ENCODE measurements at places on chromosomes 5 and 9.
A peak's percentile ranks its signal among the peaks of the same experiment; 100 is the strongest.

DNA sequence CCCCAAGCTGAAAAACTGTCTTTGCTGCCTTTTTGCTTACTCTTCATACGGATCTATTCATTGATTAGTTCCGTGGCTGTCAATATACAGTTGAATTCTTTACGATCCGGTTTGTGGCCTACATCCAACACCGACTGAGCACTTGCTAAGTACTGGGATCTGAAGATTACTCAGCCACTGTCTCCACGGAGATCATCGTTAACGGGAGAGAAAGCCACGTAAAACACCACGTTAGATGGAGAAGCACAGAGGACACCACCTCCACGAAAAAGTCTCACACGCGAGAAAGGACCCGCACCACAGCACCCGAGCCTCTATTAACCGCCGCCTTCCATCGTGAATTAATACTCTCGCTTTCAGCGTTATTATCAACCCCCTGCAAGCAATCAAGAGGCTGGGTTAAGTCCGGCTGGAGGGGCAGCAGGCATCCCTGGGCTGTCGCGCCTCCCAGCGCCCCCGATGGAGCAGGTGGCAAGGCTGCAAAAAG lies 650 bp downstream of the ELP1 start:
- peak; percentile 17 for DNase-seq

DNA sequence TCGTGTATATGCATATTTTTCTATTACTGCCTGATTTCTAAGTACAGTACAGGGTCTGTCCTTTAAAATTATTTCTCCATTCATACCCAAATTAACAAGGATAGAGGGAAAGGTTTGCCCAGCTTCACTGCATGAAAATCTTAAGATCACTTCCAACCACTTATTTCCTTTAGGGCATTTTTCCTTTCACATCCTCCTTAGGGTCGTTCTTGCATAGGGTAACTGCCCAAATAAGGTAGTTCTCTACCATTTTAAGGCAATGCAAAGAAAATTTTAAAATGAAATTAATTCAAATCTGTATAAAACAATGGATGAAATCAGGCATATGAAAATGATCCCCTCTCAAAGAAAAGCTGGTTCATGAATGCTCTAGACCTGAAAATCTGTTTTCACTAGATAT lies 4.1 kb upstream of the CDC20B start:
- DNase-seq: no peak

- no peak for DNase-seq
Observed at GRCh38 chr9:114962809-114963208, 32.4 kb upstream of the TNFSF8 start.

GRCh38 chr5:136062366-136063274 lies 33.8 kb downstream of the TGFBI start:
- DNase-seq: peak; percentile 65

DNA sequence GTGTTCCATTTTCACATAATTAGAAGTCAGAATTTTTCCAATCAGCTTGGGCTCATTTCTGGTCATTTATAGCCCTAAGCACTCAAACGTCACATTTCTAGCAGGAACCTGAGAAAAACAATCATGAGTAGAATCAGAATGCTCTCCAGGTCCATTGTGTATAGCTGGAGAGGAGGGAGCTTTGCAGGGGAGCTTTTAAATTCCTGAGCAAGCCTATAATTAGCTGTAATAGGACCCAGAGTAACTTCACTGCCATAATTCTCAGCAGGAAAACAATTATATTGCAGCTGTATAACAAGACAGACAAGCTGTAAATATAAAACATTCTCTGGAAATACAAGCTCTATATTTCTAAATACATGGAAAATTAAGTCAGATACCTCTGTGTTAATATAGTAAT lies 637.6 kb upstream of the SGCD start:
- DNase-seq: no peak

DNA sequence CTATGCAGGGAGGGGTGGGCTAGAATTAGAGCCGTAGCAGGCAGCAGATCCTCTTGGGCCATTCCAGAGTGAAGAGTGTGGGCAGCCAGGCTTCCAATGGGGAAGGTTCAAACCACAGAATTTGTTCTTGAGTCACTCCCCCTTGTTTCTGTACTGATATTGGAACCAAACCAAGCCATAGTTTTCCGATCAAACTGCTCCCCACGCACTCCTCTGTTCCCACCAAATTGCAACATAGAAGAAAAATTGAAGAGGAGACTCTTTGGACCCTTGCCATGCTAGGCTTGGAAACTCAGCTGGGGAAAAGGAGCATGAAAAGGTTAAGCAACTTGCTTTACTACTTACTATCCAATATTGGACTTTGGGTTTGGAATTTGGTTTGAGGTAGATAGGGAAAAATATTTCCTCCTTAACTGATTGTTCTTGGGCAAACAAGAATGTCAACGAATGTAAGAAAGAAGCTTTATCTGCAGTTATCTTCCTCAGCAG lies 165.8 kb upstream of the NR3C1 start:
- no peak for DNase-seq

DNA sequence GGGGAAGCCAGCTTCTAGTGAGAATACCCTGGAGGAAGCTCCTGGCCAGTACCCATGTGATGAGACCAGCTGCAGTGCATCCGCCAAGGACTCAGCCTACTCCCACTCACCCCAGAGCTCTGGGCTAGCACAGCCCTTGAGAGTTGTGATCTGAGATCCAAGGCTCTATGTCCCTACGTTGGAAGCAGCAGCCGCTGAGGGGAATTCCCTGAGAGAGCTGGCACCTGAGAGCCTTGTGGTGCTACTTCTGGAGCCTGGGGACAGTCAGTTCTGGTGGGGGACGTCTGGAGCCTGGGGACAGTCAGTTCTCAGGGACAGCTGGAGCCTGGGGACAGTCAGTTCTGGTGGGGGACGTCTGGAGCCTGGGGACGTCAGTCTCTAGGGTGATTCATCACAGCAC lies 39.2 kb downstream of the PDZD2 start:
- no peak for DNase-seq

DNA sequence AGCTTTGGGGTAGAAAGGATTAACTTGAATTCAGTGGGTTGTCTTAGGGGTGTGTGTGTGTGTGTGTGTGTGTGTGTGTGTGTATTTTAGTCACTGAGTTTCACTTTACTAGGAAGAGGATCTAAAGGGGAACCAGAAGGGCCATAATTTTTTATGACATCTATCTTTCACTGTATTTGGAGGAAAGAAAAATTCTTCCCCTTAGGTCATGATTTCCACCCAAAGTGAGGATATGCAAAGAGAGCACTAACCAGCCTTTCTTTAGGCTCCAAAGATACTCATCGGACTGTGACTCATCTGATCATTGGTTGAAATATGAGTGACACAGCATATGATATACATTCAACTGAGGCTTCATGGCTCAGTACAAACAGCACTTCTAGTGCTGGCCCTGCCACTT lies 75.2 kb upstream of the RASGRF2 start:
- peak; percentile 31 for DNase-seq

DNA sequence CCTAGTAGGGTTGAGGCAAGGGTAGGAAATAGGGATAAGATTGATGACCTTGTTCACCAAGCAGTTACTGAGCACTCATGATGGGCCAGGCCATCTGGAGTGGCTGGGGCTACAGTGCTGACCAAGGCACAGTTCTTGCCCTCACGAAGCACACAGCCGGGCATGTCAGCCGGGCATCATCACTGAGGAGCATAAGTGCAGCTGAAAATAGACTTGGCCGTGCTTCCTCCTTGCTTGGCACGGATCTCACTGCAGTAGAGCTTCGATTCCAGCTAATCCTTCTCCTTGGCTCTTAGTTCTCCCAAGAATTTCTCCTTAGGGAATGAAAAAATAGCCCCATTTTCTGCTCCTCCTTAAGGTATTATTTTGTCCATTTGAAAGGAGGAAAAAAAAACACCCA lies 116.6 kb downstream of the NMUR2 start:
- DNase-seq: no peak

All from activated CD4-positive, alpha-beta T cell treated with anti-CD3 and anti-CD28 coated beads, Interleukin-2, Interleukin-6, amounts not matched to agents 100 ng/mL and 50 ng/mL, durations not matched to agents 16 hours and 8 hours (primary cell).